ENCODE measurements at places on chromosomes 3 and 15.
A peak's percentile ranks its signal among the peaks of the same experiment; 100 is the strongest.

DNA sequence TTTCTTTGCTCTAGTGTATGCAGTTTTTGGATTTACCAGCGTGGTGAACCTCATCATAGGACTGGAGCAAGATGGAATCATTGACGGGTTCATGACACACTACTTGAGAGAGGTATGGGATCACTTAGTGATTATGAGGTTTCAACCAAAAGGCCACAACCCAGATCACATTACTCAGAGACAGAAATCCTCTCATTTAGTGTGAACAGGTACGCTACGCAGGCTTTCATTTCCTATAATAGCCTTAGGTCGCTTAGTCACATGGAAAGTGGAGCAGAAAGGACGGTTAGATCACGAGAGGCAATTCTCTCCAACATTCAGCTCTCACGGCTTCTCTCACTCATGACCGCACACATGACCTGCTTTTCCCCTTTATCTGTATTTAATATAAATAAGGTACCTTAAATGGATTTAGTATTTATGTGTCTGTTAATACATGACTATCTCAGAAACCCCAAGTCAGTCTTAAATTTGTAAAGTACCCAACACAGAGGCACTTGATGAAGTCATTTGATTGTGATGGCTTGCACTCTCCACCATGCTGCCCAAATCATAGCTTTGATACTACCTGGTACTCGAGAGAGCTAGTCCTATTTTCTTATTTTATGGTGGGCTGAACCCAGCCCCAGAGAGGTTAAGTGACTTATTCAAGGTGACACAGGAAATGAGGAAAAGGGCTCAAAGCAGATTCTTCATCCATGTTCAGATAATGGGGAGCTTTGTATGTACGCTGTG is 8.6 kb downstream of the TM6SF1 start:
- no peak for DNase-seq

DNA sequence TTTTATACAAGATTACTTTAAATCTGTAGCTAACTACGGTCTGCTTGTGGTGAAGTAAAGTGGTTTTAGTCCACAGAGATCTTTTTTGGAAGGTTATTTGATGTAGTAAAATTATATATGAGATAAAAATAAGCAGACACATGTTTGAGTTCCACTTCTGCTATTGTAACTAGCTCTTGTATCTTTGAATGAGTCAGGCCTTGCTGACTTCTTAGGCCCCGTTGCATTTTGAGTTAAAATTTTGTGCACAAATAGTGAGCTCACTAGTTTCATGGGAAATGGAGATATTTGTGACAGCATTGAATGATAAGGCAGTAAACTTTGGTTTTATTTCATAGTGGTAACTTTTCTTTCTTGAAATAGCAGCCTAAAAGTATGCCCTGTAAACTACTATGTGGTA is 42.6 kb downstream of the ARIH1 start:
- no peak for DNase-seq

- no peak for DNase-seq
These were observed 49.4 kb downstream of the CRYBG3 start for GRCh38 chr3:97871186-97871585.

DNA sequence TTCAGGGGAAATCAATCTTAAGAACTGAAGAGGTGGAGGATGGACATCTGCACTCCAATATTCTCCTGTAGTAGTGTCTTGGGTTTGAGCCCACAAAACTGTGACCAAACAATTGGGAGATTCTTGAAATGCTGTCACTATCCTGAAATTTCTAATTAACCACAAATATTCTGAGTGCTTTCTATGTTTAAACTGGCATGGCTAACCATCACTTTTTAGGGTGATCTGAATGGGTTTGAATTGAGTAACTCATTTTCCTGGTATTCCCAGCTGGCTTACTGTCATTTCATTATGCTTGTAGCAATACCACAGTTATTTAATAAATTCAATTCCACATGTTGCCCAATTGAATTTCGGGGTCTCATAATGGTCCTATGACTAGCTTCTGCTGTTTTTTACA is 216.9 kb upstream of the DCBLD2 start:
- no peak for DNase-seq

GRCh38 chr15:90557186-90558084 is 27.7 kb downstream of the CRTC3 start:
- peak; percentile 25 for DNase-seq

Data from NCI-H2171 treated with DMSO at 0.1 percent for 48 hours (cell line).